Ovary (tissue), 10 donors: ENCODE measurements at places on chromosomes 6 and 20. TPM values are rescaled to one million over a fixed set of nuclear protein-coding genes. Genes with fewer than 3 reads are reported as not detected.

DNA sequence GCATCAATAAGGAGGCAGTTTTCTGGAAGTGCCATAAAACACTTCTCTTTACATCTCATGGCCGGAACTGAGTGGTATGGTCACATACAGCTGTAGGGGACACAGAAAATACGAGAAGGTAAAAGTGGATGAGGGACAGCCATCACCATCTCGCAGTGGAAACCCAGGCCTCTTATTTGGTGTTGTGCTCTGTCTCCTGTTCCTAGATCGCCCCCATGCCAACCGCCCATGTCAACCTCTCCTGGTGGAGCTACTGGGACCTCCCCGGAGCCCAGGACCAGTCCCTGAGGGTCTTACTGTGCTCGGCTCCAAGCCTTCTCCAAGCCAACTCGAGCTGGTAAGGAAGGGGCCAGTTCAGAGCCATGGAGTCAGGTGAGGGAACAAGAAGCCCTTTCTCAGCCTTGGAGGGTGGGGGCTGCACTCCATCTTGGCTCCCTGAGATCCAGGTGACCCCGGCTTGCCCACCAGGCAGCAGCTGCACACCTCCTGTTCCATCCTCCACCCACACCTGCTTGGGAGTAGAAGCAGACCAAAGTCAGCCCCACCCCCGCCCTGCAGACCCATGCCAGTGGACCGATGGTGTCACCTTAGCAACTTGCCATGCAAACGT lies 149.0 kb upstream of the CST7 start:
- no peak for DNase-seq
- H3K4me3 ChIP-seq: no peak overlapping the region
- H3K4me1 ChIP-seq: no peaks in the 10 kb centered on the region
- H3K27me3 ChIP-seq: no peaks in the 10 kb centered on the region
- no peak overlapping the region for H3K27ac ChIP-seq

- DNase-seq: no peak
- H3K36me3 ChIP-seq: no peaks in the 10 kb centered on the region
- H3K27me3 ChIP-seq: no peaks in the 10 kb centered on the region
- no peak overlapping the region for H3K4me3 ChIP-seq
- H3K4me1 ChIP-seq: peaks cover 6% of the 10 kb centered on the region
- H3K27ac ChIP-seq: no peak overlapping the region
These were observed 18.9 kb downstream of the PREP start for GRCh38 chr6:105384004-105384403.

Gene DPPA5
- not detected for total RNA-seq

GRCh38 chr6:38483526-38483925 lies 156.2 kb downstream of the BTBD9 start:
- no peak for DNase-seq
- no peaks in the 10 kb centered on the region for H3K36me3 ChIP-seq
- H3K4me3 ChIP-seq: no peak overlapping the region
- no peak overlapping the region for H3K27ac ChIP-seq
- no peaks in the 10 kb centered on the region for H3K27me3 ChIP-seq
- no peaks in the 10 kb centered on the region for H3K4me1 ChIP-seq
